Stimulated activated CD8-positive, alpha-beta memory T cell treated with anti-CD3 and anti-CD28 coated beads, Interleukin-4, amount 100 ng/mL, for 1 hour (primary cell): ENCODE measurements at places on chromosomes 11 and 22.

- DNase-seq, result no peak
Measured at GRCh38 chr11:119680541-119681360, 48.2 kb downstream of the NECTIN1 start.

DNA sequence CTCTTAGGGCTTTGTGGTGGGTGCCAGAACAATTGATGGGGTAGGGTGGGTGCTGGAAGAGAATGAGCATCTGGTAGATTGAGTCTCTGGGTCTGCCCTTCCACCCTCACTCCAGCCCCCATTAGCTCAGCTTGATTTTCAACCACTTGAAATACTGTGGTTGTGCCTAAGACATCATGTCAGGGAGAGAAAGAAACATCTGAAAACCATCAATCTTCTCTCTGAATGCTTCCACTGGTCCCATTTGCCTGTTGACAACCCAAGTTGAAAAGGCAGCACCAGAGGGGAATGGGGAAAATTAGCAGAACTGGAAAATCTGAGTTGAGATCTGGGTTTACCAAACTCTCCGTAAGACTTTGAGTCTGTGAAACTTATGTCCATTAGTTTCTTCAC, 26.1 kb downstream of the CD44 start:
- DNase-seq, result no peak

- no peak for DNase-seq
Measured at GRCh38 chr22:44391015-44391414, 78.3 kb upstream of the SHISAL1 start.

DNA sequence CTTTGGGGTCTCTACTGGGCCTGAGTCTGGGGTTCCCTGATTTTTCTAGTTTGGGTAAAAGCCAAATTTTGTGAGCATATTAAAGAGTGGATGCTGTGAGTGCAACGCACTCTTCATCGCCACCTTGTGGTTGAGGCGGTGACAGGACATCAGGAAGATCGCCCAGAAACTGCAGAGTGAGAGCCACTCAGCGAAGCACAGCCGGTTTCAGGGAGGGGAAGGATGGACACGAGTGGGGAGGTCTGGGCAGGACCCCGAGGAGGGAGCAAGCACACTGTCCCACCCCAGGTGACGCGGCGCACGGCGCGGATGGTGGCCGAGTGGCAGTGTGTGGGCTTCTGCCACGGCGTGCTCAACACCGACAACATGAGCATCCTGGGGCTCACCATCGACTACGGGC, 9.1 kb downstream of the SELENOO start:
- DNase-seq, result peak; percentile 36

GRCh38 chr22:49977578-49977977, 17.0 kb downstream of the PIM3 start:
- no peak for DNase-seq

DNA sequence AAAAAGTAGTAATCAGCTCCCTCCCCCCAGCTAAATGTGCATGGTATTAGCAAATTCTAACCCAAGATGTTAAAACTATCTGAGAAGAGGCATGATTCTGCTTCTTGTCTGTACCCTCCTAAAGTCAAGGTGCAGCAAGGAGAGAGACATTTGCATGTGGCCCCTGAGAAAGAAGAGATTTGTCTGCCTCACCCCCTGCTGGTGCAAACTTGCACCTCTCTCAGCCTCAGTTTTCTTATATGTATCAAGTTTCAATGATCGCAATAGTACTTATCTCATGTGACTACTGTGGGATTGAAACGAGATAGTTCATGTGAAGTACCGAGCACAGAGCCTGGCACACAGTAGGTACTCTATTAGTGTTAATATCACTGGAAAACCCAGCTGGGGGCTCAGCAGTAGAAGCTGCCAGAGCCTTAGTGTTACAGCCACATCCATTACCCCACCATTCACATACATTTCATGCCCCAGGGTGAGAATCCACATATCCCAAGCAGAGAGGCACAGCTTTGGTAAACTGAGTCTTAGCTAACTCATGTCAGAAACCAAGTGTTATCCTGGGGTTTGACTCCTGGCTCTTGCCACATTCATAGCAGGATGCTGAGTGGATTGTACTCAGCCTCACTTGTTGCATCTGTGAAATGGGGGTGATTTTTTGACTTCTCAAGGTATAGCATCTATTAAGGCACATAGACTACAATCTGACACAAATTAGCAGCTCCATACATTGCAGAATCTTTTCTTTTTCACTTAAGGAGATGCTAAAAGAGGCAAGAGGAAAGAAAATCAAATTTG, 24.9 kb downstream of the CD44 start:
- no peak for DNase-seq
